ENCODE measurements at places on chromosomes 12 and 14.

- DNase-seq: no peak
These were observed 279.6 kb downstream of the PDZRN4 start for GRCh38 chr12:41467591-41468325.

GRCh38 chr12:131640525-131640924, 70.4 kb upstream of the SFSWAP start:
- DNase-seq: no peak

DNA sequence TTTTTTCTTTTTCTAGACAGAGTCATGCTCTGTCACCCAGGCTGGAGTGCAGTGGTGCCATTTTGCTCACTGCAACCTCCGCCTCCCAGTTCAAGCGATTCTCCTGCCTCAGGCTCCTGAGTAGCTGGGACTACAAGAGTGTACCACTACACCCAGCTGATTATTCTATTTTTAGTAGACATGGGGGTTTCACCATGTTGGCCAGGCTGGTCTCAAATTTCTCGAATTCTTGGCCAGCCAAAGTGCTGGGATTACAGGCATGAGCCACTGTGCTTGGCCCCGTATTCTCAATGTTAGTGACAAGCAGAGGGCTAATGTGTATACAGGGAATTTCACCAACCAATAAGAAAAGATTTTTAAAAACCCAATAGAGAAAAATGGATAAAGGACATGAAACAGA, 8.4 kb downstream of the PLBD2 start:
- DNase-seq: no peak

GRCh38 chr12:51270067-51270950, at the start of gene SMAGP:
SMAGP (minus strand) TSS chr12:51270415; CDS start chr12:51269278, 1,137 bp downstream.
- peak; percentile 30 for DNase-seq

- no peak for DNase-seq
These were observed 1003.9 kb downstream of the FLRT2 start for GRCh38 chr14:86533834-86534233.

GRCh38 chr14:74973003-74973653, 17.7 kb upstream of the PGF start:
- no peak for DNase-seq

DNA sequence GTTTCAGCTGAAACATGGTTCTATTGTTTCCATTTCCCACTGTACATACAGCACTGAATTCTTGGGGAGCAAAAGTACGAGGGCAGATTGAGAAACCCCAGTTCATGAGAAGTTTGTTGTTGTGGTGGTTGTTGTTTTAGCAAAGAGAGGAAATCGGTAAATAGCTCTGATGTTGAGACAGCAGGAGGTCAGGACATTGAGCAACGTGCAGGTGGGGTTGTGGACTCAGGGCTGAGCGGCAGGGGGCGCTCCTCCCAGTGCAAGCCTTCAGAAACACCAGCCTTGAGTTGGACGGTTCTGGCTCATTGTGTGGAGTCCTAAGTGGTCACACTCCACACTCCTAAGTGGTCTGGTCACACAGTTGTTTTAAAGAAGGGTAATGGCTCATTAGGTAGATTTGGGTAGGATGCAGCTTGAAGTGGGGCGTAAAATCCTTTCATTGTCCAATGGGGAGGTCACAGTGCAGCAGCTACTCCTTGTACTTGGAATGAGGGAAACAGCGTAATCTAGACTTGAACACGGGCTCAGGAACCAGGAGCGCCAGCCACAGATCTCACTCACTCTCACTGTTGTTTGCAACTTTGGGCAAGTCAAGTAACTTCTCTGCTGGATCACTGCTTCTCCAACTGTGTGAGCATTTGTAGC, 14.5 kb upstream of the PWP1 start:
- no peak for DNase-seq
